ENCODE measurements at places on chromosomes 2 and 18.

- DNase-seq = no peak
These were observed 61.4 kb downstream of the SMAD7 start for GRCh38 chr18:48889115-48889941.

DNA sequence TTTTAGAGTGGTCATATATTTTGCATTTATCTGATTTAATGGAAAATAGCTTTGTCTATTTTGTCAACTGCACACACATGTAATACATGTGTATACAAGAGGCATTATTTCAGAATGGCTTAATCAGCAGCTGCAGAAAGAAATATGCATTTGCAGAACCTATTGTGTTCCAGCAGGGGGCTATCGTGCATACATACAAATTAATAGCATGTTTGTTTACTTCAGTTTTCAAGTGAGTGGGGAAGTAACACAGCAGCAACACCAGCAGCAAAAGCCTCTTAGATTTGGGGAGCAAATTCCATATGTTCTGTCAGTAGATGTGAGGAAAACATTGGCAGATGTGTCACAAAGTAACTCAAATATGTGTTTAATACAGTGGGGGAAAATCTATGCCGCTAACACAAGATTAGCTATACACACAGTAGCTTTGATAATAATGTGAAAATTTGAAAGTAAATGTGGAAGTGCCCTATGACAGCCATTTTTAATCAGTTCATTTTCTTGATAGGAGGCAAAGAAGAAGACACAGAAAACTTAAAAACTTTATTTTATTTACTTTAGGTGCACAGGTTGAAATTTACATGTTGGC lies 218.1 kb downstream of the WDR7 start:
- DNase-seq = peak; percentile 30

- DNase-seq = no peak
These were observed 78.7 kb upstream of the ITGA6 start for GRCh38 chr2:172348555-172349288.

- no peak for DNase-seq
These were observed 8.7 kb downstream of the APCDD1 start for GRCh38 chr18:10463096-10463495.

- no peak for DNase-seq
These were observed 411.8 kb downstream of the SOX11 start for GRCh38 chr2:6103949-6104348.

DNA sequence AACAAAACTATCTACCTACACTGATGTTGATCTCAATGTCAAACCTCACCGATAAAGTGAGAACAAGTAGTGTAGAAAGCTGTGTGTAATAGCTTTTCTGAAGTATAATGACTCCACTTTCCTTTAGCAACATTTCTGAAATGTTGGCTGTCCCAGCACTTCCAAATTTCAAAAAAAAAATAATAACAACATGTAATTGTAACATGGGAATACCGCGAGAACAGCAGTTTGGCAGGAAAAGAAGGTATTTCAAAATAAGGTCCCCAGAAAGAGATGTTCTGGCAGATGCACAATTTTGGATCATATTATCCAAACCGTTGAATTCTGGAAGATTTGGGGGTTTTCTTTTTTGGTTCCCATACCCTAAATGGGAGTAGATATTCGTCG lies 352.0 kb downstream of the ARHGAP15 start:
- DNase-seq = no peak

- DNase-seq = no peak
These were observed 79.2 kb upstream of the SETBP1 start for GRCh38 chr18:44601447-44601846.

GRCh38 chr2:85770786-85771409 lies 17.1 kb downstream of the ATOH8 start:
- DNase-seq = no peak

DNA sequence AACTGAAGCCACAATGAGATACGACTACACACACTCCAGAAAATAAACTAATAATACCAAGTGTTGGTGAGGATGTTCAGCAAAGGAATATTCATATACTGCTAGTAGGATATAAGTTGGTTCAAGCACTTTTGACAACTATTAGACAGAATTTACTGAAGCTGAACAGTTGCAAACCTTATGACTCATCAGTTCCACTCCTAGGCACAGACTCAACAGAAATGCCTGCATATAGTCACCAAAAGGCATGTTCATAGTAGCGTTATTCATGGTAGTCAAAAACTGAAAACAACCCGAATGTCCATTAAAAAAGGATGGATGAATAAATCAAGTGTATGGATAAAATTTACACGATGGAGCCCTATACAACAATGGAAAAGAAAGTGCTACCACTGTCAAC lies 232.0 kb downstream of the ANAPC1 start:
- no peak for DNase-seq

DNA sequence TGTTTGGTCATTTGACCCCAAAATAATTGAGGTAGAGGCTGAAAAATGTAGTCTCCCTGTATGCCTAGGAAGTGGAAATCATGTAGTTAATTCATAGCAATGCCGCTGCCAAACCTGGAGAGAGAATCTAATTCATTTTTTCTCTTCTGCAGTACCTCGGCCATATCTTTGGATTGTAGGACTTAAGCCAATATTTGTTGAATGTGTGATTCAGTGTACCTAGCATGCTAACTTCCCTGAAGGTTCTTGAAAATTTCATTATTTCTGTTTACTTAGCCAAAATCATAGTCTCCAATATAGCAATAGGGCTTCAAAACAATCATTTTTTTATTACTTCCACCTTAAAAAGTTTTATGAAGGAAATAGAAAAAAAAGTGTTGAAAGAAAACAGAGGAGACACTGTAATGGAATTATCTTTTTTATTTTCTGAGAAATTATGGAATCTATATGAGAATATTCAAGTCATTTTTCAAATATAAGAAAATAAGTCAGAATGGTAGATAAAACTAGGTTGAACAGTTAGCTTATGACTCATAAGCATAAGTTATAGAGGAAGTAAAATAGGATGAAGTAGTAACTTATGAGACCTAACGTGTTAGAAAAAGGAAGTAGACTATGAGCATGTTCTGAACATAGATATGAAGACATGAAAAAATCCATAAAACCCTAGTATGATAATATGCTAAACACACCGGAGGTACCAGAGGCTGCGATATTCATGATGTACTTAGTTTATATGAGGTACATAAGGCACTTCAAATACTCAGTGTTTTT lies 35.2 kb upstream of the CDH19 start:
- DNase-seq = no peak

DNA sequence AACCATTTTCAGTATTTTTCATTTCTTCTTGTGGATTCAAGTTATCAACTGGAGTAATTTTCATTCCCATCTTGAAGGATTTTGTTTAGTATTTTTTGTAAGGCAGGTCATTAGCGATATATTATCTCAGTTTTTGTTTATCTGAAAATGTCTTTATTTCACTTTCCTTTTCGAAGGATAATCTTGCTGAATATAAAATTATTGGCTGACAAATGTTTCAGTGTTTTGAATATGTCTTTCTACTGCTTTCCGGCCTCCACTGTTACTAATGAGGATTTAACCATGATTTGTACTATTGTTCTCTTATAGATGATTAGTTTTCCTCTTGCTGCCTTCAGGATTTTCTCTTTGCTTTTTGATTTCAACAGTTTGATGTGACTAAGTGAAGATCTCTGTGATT lies 58.3 kb upstream of the ZNF396 start:
- no peak for DNase-seq

GRCh38 chr2:224937887-224938286 lies 104.4 kb downstream of the DOCK10 start:
- DNase-seq = no peak

GRCh38 chr2:25545899-25546298 lies 127.5 kb downstream of the DTNB start:
- DNase-seq = no peak

DNA sequence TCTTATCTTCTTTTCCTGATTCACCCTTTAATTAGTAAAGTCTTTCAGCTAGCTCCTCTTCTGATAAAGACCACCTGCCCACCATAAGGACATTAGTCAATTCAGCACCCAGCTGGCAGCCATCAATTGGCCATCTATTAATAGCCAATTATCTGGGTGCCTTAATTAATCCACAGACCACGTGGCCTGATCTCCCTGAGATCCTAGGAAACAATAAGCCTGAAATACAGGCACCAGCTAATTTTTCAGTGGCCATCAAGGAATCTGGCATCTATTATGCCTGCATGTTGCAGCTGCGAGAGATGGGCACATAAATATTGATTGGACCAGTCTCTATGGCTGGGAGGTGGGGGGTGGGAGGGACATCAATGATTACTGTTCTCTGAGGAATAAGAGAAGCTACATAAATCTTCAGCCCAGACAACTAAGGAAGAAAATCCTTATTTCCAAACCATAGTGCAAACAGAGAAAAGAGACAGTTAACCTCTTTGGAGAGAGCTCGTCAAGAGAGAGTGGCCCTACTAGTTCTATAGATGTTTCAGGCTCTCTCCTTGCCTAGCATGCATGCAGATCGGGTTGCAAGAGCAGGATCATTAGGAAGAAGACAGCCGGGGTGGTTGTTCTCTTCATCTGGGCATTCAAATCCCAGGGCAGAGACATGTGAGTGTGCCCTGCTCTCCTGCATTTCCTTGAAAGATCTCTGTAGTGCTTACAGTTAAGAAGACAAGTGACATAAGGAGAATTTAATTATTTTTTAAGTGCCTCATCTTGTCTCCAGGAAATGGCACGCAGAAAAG lies 8.7 kb downstream of the GALNT14 start:
- no peak for DNase-seq

DNA sequence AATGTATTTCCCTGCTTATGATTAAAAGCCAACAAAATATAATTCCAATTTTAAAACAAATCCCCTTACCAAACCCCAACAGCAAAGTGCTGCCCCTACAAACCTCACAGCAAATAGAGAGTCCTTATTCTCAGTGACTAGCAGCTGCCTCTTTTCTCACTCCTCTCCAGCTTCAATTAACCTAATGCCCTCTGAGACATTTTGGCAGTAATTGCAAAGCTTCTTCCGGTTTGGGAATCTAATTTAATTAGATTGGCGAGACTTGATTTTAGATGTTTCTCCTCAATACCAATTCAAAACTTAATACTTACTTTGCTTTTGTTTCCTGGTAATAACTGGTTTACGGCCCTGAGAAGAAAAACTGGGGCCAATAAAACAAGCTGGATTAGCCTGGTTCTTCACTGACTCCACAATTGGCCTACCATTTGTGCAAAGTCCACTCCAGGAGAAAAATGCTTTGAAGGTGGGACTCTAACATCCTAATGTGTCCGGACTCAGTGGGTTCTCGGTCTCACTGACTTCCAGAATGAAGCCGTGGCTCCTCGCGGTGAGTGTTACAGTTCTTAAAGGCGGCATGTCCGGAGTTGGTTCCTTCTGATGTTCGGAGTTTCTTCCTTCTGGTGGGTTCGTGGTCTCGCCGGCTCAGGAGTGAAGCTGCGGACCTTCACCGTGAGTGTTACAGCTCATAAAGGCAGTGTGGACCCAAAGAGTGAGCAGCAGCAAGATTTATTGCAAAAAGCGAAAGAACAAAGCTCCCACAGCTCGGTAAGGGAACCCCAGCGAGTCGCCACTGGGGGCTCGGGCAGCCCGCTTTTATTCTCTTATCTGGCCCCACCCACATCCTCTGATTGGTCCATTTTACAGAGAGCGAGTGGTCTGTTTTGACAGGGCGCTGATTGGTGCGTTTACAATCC lies 52.8 kb downstream of the SLC35F5 start:
- no peak for DNase-seq

DNA sequence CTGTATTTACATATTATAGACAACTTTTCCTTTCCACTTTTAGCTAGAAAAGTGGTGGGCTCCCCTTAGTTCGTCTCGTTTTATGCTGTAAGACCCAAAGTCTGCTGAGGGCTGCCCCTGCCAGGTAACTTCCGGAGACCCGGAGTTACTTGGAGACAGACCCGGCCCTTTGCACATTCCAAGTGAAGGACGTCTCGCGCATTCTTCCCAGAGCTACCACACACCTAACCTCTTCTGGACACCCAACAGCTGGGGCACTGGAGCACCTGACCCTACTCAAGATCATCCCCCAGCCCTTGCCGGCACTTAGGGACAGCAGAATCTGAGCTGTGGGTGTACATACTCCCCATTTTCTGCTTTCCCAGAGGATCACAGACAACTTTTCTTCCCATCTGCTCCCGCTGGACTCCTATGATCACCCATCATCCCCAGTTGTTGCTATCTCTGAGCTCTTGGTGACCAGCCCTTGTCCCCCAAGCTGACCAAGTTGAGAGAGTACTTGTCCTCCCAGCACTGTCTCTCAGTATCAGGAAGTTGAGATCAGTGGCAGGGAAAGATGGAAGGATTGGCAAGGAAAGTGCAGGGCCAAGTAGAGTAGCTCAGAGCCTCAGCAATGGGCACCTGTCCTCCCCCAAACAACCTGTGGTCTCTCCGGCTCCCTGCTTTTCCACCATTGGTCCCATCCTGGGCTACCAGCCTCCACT lies 8.4 kb upstream of the SATB2 start:
- DNase-seq = no peak

GRCh38 chr18:8516371-8517250 lies 92.6 kb upstream of the RAB12 start:
- DNase-seq = no peak

DNA sequence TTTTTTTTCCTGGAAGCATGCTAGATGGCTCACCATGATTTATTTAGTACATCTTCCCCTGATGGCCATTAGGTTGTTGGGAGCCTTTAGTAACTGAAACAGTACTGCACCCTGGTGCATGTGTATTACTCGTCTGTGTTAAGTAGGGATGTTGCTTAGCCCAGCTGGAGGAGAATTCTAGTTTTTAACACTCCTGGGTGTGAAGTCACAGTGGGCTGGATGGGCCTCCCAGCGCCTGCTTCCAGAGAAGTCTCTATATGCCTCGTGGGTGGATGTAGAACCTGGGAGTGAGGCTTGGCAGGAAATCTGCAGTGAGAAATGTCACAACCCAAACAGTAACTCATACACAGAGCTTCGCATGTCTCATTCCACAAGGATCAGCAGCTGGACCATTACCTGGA lies 28.9 kb upstream of the NT5DC4 start:
- no peak for DNase-seq

Measured in KG1 (cell line).